ENCODE measurements at places on chromosomes 12 and 14.

GRCh38 chr12:63238892-63239291 is 87.9 kb upstream of the AVPR1A start:
- no peak for DNase-seq

- no peak for DNase-seq
Measured at GRCh38 chr12:91973813-91974212, 171.8 kb downstream of the BTG1 start.

DNA sequence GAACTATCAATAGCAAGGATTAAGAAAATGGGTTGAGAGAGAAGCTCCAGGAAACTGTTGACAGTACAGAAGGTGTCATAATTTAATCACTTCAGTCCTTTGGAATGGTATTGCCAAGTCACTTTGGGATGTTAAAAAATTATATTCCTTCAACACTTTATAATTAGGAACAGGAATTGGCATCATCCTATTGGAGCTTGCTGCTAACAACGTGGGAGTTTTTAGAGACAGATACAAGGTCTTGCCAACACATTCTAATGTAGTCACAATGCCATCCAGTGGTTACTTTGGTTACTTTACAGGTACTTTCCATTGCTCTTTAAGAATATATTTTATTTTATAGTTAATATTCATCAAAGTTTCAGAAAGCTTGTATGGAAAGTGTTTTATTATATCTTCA is 310.1 kb downstream of the SYT1 start:
- DNase-seq, result no peak

DNA sequence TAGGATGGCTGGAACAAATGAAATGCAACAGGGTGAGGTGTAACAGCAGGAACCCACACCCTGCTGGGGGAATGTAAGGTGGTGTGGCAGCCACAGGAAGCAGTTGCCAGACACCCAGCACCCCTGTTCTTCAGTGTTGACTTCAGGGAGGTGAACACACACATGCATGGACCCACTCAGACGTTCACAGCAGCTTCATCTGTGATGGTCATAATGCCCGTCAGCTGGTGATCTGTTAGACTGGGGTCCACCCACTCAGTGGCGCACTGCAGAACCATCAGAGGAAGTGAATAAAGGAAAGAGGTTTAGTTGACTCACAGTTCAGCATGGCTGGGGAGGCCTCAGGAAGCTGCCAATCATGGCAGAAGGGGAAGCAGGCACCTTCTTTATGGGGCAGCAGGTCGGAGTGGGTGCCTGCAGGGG is 22.7 kb upstream of the TEX22 start:
- DNase-seq, result peak; percentile 27

- DNase-seq, result no peak
Measured at GRCh38 chr12:1474574-1475153, 119.7 kb downstream of the FBXL14 start.

GRCh38 chr14:102554821-102555819 is 37.3 kb upstream of the RCOR1 start:
- no peak for DNase-seq

- no peak for DNase-seq
Measured at GRCh38 chr12:120625557-120626419, 14.6 kb upstream of the CABP1 start.

- DNase-seq, result no peak
Measured at GRCh38 chr14:73777420-73777819, 63.2 kb upstream of the PNMA1 start.

GRCh38 chr12:71070416-71071128 is 87.2 kb downstream of the TSPAN8 start:
- DNase-seq, result no peak

GRCh38 chr14:68231898-68232297 is 412.3 kb downstream of the RAD51B start:
- no peak for DNase-seq

DNA sequence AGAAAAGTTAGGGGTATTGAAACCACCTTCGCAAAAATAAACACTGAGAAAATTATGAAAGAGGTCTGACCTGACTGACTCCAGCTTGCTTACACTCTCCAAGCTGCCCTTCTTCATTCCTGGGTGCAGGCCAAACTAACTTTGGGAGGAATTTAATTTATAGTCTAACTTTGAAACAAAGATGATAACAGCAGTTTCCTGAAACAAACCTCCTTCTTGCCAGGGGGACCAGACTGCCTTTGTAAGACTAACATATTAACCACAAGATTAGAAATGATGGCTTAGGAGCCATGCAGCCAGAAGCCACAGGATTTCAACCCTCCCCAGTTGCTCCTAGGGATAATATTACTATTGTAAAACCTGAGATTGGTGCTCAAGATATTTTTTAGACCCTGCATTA is 13.8 kb upstream of the EEA1 start:
- DNase-seq, result no peak

- DNase-seq, result no peak
Measured at GRCh38 chr12:88360343-88360742, 218.2 kb downstream of the TMTC3 start.

- DNase-seq, result no peak
Measured at GRCh38 chr14:94062344-94062940, 18.6 kb downstream of the DDX24 start.

- no peak for DNase-seq
Measured at GRCh38 chr12:110217996-110218674, 62.9 kb upstream of the ATP2A2 start.

- no peak for DNase-seq
Measured at GRCh38 chr12:53551889-53552291, 44.6 kb upstream of the NPFF start.

- DNase-seq, result no peak
Measured at GRCh38 chr12:59322473-59322872, 273.4 kb upstream of the SLC16A7 start.

DNA sequence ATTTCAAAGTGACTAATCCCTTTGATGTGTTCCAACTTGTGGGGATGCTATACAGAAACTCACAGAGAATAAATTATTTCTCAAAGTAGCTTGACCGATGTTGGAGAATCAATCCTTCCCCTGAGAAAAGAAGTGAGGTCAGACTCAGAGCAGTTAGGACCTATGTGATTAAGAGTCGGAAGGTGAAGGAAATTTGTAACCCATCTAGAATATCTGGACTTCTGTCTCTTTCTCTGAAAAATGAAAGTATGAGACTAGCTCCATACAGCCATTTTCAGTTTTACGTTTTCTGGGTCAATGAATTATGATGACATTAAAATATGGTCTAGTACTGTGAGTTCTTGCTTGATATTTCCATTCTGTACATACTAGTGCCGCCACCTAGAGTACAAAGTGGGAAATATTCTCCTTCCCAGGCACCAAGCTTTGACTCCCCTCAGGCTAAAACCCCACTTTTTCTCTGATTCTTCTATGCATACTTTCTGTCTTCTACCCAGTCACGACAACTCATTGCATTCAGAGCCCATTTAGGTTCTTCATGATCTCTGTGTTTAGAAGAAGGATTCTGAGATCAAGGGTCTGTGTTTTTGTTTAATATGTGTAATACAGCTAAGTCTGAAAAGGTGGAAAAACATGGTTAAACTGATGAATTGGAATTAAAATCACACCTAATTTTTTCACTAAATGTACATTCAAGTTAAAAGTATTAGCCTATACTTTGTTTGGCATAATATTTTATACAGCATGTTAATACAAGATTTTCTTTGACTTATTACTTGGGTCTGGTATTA is 6.9 kb upstream of the NTS start:
- no peak for DNase-seq

DNA sequence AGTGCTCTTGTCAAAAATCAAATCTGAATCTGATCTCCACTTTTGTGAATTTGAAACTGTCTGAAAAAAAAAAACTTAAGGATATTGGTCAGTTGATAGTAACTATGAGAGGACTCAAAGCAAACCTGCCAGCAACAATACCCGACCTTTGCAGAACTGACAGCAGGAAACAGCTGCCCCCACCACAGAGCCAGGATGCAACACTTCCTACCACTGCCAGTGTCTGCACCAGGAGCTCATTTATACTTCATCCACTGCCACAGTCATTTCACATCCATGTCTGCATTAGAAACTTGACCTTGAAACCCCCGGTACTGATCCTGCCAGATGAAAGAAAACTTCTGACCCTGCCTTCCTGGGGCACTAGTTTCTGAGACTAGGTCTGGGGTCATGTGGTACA is 27.4 kb upstream of the RXYLT1 start:
- peak; percentile 5 for DNase-seq

GRCh38 chr12:11855983-11856374 is 206.5 kb downstream of the ETV6 start:
- DNase-seq, result no peak

DNA sequence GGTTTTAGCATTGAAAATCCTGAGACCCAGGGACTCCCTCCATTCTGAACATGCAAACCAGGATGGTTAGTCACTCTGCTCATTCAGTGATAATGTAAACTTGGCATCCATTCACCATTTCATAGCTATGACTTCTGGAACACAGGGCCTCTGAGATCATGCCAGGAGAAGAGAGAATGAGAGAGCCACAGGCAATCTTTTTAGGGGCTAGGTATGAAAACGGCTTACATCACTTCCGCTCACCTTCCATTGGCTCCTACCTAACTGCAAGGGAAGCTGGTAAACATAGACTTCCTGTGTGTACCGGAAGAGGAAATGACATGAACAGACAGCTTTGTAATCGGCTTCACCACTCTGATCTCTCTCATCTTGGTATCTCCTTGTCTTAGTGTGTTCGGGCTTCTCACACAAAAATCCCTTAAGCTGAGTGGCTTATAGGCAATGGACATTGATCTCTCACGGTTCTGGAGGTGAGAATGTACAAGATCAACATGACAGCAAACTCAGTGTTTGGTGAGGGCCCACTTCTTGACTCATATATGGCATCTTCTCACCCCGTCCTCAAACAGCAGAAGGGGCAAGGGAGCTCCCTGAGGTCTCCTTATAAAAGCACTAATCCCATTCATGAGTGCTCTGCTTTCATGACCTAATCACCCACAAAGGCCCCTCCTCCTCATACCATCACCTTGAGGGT is 465.9 kb upstream of the TBX3 start:
- no peak for DNase-seq

- no peak for DNase-seq
Measured at GRCh38 chr12:103036581-103037214, 79.2 kb downstream of the ASCL1 start.

GRCh38 chr14:104871656-104872468 is 6.8 kb downstream of the CEP170B start:
- DNase-seq, result no peak

DNA sequence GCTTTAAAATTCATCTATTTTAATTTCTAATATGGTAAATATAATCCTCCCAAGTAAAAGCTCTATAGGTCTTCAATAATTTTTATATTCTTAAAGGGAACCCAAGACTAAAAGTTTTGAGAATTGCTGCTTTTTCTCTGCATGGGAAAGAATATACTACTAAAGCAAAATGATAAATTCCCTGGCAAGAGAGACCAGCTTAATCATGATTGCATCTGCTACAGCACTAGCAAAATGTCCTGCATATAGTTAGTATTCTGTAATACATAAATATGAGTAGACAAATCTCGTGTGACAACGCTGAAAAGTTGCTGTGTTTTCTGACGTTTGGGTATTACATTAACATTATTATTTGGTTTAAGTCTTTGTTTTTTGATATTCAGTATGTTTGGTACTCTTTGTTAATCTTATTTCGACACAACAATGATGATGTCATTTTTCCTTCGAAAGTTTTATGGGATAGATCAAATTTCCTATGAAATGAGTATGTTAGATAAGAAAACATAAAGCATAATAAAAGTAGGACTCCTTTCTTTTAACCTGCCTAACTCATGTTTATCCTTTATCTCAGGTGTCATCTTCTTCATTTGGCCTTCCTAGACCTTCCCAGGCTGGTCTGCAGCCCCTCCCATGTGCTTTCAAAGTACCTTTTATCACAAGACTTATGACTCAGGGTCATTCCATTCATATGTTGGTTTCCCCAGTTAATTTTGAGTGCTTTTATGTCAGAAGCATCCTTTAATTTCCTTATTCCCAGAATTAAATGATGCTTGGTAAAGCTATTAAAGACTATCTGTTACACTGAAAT is 321.9 kb downstream of the RAD51B start:
- no peak for DNase-seq

- no peak for DNase-seq
Measured at GRCh38 chr12:132550014-132550802, 60.2 kb downstream of the LRCOL1 start.

GRCh38 chr12:49456131-49456679 is 82.6 kb upstream of the KCNH3 start:
- DNase-seq, result no peak

DNA sequence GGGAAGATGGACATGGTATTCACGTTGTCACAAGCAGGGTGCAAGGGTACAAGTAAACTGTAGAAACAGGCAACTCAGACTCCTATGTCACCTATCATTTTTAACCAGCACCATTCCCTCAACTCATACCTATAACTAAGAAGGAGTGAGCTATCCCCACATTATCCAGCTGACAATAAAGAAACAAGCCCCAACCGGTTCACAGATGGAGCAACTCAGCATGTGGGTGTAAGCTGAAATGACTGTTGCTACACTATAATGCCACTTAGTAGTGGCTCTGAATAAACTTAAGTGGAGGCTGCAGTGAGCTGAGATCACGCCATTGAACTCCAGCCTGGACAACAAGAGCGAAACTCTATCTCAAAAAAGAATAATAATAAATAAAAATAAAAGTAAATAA is 829.5 kb upstream of the MDGA2 start:
- DNase-seq, result no peak

GRCh38 chr12:76990716-76991115 is 74.7 kb downstream of the E2F7 start:
- DNase-seq, result no peak

- DNase-seq, result no peak
Measured at GRCh38 chr14:79161571-79161970, 991.4 kb downstream of the NRXN3 start.

DNA sequence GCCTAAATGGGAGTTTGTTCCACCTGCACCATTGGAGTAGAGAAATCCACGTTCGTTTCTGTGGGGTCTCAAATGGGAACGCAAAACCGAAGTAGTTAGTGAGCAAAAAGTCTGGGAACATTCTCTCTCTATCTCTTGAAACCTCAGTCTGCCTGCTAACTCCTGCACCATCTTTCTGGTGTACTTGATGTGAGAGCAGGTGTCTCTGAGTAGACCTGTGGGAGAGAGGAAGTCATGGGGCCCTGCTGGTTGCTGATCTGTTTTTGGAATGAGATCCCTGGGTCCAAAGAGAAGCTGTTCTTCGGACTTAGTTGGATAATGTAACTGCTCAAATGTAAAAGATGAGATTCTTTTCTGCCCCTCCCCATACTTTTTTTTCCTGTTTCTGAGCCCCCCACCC is 57.3 kb downstream of the MAX start:
- DNase-seq, result no peak

GRCh38 chr12:89556976-89557375 is 31.1 kb upstream of the POC1B start:
- DNase-seq, result no peak

DNA sequence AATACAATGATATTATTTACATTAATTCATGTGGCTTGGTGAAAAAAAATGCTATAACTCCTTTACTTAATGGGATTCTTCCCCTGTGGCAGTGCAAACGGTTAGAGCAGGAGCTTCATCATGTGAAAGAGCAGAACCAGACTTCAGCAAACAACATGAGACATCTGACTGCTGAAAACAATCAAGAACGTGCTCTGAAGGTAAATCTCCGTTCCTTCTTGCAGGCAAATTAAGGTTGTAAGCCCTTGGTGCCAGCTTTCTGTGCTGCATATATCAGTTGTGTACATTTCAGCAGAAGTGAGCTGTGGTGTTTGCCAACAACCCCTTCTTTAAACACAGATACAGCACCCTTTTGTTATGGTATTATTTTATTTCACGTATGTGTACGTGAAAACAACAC is 171.7 kb downstream of the MIPOL1 start:
- DNase-seq, result no peak

- no peak for DNase-seq
Measured at GRCh38 chr12:112570096-112570495, 151.3 kb downstream of the PTPN11 start.

GRCh38 chr12:98372340-98373024 is 142.9 kb upstream of the TMPO start:
- DNase-seq, result no peak
